Activated T-helper 1 cell treated with Interleukin-2 at 50 U/mL for 16 hours (primary cell): ENCODE measurements at places on chromosomes 7 and 10.

GRCh38 chr7:74417419-74417971, 36.2 kb upstream of the GTF2IRD1 start:
- DNase-seq, result peak; percentile 27

DNA sequence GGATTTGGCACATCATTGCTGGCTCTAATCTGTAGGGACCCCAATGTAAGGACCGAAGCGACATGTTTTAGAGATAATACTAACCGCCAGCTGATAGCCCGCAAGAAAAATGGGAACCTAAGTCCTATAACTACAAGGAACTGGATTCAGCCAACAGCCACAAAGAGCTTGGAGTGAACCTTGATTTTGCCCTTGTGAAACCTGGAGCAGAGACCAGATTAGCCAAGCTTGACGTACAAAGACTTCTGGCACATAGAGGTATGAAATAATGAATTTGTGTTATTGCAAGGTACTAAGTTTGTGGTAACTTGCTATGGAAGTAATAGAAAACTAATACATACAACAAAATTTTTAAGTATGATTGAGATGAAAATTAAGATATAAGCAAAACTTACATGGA, 246.9 kb downstream of the AGMO start:
- DNase-seq, result no peak

GRCh38 chr10:126500866-126501265, 112.6 kb upstream of the ADAM12 start:
- no peak for DNase-seq

DNA sequence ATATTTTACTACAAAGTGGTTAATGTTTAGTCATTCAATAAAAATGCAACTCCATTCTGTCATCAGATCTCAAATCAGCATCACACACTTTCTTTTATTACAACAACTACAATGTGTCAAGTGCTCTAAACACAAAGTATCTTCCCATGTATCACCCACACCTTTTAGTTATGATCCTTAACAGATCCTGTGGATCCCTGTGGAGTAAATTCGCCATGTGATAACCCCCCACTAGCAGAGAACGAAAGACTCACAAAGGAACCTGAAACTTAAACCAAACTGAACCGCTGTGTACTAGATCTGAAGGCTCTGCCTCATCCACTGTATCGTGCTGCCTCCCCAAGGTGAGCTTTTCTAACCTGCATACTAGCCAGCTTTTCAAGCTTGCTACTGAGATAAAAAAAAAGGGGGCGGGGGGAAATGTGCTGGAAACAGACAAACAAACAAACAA, 1.7 kb downstream of the DPY19L1 start:
- no peak for DNase-seq

GRCh38 chr10:15367296-15368085, 3.6 kb downstream of the FAM171A1 start:
- DNase-seq, result no peak

DNA sequence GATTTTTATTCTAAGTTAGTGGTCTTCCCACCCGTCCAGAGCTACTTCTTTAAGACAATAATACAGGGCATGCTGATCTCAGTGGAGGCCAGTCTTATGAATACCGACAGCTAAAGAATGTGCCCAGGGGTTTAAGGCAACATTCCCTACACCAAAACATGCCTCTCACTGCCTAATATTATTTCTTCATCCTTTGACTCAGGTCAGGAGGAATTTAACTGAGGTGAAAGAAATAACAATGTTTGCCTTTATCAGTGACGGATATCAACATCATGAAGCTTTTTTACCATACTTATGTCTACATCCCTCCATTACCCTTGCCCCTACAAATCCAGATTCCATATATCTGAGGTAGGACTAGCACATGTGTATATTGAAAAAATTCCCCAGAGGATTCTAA, 33.3 kb upstream of the TES start:
- no peak for DNase-seq

GRCh38 chr7:19772841-19773760, at the start of gene TMEM196:
TSS of gene TMEM196 (minus strand) at chr7:19773617. CDS start at chr7:19772696, 921 bp downstream.
- no peak for DNase-seq

GRCh38 chr7:120028636-120029035, 244.3 kb upstream of the KCND2 start:
- no peak for DNase-seq

DNA sequence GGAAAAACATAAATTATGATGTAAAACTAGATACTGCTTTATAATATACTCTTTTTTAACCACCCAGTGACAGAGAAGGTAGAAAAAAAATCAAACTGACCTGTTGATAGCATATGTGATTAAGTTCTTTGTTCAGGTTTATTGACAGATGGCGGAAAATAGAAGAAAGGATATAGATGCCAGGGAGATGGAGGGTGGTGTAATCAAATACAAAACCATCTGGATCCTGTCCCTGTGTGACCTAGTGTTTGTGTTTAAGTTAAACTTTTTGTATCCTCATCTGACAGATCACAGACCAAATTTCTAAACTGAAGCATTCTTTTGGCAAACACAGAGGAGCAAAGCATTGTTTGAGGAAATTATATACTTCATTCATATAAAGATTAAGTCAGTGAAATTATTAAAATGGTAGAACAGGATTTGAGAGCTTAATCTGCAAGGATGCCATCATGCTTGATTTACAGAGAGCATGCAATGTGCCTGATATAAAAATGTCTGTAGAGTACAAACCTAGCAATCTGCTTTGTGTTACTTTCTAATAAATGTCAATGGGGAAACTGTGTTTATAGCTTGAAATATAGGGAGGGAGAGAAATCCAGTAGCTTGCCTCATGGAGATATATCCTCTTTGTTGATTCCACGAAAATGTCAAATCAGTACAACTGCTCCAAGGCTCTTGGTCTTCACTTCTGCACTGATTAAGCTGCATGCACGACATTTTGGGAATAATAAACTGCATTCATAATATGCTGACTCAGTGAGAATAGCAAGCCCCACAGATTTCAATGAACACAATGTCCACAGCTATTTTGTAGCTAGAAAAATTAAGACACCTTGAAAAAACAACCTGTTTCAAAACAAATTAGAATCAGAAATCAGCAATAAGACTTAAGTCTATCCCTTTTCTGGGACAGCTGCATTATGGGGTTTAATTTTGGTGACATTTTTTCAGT, 39.0 kb downstream of the SEM1 start:
- no peak for DNase-seq

GRCh38 chr7:23347033-23347681, 48.0 kb downstream of the MALSU1 start:
- DNase-seq, result no peak

GRCh38 chr7:74235518-74236268, 18.5 kb downstream of the RFC2 start:
- no peak for DNase-seq

- DNase-seq, result no peak
These were observed 6.2 kb upstream of the ANKRD22 start for GRCh38 chr10:88857831-88858230.

- no peak for DNase-seq
These were observed 14.0 kb upstream of the ARPC1A start for GRCh38 chr7:99311702-99312101.

GRCh38 chr7:582931-583330, 63.3 kb upstream of the PDGFA start:
- DNase-seq, result no peak
